ENCODE measurements at places on chromosomes 5 and 9.

DNA sequence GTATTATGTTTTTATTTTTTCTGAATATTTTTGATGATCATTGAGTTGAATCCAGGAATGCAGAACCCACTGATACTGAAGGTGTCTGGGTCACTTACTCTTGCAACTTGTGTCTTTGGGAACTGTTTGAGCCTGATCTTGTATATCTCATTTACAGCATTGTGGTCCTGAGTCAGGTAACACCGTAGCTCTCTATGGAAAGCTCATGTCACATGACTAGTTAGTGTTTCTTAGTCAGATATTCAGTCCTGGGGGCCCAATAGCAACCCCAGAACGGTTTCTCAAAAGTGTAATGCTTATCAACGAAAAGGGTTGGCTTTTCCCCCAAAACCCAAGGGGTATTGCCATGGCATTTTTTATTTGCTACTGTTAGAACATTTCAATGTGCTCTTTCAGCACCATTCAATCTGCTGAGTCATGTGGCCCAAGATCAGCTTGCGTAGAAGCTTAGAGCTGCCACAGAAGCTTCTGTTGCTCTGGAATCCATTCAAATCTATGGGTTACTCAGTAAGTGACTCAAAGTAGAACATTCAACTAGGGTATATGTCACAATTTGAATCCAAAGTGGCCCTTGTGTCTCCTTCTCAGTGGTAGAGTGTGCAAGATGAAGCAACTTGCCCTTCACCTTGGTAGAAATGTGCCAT, 12.1 kb upstream of the PTAR1 start:
- no peak for DNase-seq

DNA sequence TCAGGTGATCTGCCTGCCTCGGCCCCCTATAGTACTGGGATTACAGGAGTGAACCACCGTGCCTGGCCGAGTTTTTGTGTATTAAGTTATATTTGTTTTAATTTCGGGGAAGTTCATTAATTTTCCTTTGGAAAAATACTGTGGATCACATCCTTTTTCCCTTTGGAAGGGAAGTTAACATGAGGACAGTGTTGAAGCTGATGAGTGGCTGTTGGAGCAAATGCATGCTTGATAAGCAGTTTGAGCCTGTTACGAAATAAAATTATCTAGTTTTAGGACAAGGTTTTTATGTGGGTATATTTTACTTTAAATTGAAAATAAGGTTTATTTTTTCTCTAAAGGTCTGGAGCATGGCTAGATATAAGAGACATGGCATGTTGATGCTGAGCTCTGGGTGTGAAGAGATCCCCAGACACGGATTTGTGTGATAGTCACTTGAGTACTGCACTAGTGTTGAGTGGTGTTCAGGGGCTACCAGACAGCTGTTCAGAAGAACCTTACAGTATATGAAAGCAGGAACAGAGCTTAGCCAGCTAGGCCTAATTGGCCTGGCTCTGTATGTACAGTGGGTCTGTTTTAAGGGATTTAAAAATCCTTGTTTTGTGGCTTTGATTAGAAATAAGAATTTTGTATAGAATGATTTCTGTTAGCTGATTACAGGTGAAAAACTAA, 17.4 kb downstream of the LMNB1 start:
- no peak for DNase-seq

DNA sequence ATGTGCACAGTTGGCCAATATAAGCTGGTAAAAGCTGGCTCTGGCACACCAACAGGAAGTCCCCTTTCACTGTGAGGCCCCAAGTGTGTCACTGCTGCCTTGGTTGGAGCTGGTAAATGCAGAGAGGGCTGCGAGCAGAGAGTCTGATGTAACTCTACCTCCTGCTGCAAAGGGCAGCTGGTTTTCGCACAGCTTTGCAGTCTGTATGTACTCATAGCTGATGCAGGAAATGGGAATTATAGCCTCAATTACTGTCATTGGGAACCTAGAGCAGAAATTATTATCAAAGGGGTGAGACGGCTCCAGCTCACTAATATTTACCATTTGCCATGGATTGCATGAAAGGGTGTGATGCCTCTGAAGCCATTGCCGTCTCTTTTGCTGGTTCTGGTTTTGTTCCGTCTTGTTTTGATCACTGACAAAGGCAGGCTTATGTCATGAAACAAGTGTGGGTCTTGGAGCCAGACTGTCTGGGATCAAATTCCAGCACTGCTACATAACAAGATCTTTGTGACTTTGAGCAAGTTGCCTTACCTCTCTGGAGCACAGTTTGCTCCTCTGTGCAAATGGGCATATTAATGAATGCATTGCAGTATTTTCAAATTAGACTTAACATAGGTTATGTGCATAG, 124.3 kb upstream of the SLC25A48 start:
- no peak for DNase-seq

DNA sequence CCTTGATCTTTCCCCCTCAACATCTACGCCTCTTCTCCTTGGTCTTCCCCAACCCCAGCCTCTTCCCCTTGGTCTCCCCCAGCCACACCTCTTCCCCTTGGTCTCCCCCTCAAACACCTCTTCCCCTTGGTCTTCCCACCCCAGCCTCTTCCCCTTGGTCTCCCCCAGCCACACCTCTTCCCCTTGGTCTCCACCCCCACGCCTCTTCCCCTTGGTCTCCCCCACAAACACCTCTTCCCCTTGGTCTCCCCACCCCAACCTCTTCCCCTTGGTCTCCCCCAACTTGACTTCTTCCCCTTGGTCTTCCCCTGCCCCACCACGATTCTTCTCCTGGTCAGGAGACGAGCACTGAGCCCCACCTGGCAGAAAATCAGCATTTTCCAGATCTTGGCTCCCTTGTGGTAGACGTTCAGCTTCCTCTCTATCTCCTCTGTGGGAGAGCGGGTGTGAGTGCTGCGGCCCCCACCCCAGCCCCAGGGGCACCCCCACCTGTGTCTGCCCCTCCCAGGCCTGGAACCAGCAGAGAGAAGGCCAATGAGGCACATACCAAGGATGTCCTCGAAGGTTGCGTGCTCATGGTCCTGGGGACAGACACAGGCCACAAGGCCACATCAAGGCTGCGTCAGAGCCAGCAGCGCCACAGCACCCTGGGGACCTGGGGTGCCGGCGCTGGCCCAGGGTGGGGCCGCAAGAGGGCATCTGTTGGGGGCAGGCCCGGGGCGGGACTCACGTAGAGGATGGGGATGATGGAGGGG, 7.0 kb downstream of the NSMF start:
- DNase-seq = no peak

Data from activated T-cell treated with anti-CD3 and anti-CD28 coated beads for 24 hours (primary cell).